ENCODE measurements at places on chromosomes 6 and 20.
A peak's percentile ranks its signal among the peaks of the same experiment; 100 is the strongest.

DNA sequence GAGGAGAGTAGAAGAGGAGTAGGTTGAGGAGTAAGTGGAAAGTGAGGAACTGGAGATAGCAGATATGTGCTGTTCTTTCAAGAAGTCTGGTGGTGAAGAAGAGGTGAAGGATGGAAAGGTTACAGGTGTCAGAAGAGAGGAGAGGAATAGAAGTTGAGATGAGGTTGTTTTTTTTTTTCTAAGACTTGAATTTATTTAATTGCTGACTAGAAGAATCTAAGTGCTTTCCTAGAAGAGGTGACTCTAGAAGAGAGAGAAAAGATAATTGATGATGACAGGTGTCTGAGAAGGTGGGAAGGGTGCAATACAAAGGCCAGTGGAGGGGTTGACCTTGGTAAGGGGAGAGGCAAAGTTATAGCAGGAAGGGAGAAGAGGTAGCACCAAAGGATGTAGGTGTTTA is 25.6 kb downstream of the NDUFAF5 start:
- no peak for DNase-seq

DNA sequence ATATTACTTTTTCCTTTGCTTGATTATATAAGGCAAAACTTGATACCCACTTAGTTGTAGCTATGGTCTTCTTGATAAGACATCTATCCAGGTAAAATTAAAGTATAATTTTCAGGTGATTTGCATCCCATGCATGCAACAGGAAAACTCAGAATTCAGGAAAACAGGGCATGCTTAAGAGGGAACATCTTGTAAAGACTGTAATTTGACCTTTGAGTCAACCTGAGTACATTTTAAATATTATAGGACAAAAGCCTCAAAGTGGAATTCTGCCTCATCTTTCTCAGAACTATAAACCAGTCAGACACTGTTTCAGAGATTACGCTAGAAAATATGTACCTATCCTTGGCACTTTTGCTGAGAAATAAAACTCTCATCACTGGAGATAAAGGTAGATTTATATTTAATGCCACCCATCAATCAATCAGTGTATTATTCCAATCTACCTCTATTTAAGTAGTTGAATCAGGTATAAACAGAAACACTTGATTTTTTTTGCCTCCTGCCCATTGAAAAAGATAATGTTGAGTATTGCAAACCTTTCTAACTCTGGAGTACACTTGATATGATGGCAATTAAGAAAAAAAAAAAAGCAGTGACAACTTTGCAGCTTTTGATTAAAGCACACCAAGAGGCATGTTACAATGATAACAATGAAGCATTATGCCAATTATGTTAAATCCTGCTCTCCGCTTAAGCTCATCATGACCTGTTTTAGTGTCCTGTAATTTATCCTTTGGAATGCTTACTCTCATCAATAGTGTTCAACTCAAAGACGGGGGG is 2.8 kb downstream of the CITED2 start:
- DNase-seq: no peak

DNA sequence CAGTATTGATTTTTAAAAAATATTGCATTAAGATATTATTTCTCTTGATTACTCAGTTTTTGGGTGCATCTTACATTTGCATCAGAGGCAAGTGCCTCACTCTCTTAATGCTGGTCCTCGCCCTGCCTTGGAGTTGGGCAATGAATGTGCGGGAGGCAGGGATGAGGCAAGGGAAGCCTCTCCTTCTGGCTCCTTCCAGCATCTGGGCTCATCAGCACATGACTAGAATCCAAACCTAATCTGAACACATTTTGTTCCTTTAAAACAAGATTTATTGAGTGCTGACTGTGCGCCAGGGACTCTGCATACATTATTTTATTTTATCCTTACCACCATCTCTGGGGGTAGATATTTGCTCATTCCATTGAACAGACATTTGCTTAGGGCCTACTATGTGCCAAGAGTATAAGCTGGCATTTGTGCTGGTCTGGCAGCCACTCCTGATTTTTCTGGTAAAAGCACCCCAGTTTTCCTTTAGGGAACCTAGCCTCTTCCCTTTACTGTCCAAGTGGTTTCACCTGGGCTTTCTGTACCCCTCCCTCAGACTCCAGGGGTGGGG is 71.9 kb upstream of the ZNFX1 start:
- no peak for DNase-seq

DNA sequence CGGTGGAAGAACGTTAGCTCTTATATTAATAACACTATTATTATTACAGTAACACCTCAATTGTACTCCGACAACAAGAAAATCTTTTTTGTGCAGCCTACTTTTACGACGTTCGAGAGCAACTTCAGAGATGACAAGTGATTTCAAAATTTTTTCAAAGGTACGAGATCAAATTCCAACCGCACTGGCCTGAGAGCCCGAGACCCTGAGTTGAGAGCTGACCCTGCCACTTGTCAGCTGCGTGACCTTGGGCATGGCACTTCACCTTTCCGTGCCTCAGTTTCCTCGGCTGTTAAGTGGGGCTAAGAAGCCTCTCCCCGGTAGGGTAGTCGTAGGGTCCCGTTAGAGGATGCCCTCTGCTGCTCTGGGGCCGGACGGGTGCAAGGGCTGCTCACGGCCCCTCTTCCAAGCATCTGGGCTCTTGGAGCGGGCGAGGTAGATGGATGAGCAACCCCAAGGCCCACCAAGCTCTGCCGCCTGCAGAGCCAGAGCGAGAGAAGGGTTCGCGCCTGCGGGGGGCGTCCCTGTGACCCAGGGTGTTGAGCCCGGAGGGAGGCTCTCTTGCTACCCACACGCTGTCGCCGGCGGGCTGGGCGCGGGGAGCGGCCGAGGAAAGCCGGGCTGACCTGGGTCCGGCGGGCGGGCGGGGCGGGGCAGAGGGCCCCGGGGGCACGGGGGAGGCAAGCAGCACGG is 510 bp downstream of the NDRG3 start:
- peak; percentile 56 for DNase-seq

GRCh38 chr20:25573288-25574251 is 11.8 kb downstream of the NINL start:
- no peak for DNase-seq

GRCh38 chr20:47352332-47353238 is 3.9 kb downstream of the ZMYND8 start:
- no peak for DNase-seq

- no peak for DNase-seq
Observed at GRCh38 chr6:125562156-125562555, 187.3 kb upstream of the HEY2 start.

GRCh38 chr6:54747955-54748354 is 98.6 kb upstream of the FAM83B start:
- DNase-seq: no peak

DNA sequence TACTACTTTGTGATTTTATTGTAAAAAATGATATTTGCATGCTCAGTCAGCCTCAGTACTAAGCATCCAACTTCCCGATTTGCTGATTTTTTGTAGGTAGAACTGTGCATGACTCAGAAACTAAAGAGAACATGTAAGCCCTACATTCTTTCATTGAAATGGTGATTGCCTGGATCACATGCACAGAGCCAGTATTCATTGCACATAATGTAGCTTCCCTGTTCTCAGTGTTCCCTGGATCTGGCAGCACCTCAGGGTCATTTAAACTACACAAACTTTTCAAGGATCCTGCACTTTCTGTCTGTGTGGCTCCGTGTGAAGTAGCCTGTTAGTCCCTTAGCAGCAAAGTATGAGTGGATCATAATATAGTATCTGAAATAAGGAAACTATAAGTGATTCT is 422.9 kb upstream of the AGPAT4 start:
- DNase-seq: no peak

DNA sequence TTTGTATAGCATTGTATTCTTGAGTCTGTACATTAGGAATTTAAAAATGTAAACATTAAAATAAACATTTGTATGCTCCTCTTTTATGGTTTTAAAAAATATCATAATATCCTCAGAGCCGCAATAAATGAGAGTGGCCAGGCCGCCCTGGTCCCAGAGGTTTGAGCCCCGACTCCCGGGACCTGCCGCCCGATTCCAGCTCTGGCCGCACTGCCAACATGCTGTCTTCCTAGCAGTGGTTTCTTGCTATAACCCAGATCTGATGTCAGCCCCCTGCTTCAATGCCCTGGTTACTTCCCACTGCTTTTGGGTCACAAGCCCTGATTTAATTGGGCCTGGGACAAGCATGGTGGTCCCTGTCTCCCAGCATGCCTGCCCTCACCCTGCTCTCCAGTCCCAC is 5.4 kb upstream of the ARID1B start:
- DNase-seq: no peak

- DNase-seq: no peak
Observed at GRCh38 chr20:10854976-10855375, 181.2 kb upstream of the JAG1 start.

- no peak for DNase-seq
Observed at GRCh38 chr6:26493258-26493657, 6.8 kb upstream of the BTN1A1 start.

DNA sequence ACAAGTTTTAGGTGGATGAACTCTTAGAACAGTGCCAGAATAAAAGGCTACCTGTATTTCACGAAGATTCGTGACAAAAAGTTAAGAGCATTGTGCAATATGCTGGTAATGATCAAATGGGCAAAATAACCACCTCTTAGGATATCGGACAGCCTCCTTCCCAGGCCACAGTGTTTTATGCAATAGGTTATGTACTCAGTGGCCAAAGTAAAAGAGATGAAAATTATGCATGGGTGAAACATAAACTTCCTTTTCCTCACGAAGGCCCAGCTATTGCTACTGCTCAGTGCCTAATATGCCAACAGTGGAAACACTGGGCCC is 153.6 kb upstream of the SIM1 start:
- no peak for DNase-seq

DNA sequence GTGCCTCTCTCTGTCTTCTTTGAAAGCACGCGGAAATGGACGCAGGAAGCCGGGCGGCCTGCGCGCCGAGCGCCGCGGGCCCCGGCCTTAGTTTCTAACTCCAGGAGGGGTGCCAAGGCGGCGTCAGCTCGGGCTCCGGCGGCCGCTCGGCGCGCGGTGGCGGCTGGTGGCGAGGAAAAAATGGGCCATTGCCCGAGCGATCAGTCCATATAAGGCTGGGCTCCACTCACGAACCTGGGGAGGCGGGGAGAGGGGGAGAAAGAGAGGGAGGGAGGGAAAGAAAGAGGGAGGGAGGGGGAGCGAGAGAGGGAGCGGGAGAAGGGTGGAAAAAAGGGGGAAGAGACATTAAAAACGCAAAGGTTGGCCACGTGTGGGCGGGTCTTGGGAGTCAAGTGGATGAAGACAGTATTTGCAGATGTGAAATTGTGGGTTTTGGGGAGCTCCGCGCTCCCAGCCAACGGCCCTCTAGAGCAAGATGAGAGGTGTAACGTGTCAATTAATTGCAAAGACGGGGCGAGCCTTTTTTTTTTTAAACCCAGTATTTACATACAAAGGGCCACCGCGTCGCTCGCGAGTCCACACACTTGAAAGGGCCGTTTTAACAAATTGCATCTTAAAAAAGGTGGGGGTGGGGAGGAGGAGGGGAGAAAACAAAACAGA is at the start of gene NKX2-2:
Gene NKX2-2, minus strand, starts transcription at position 184 of the 660 bp plus-strand sequence. CDS start 395 bp downstream, outside the sequence.
- no peak for DNase-seq

GRCh38 chr6:137370871-137371633 is 123.1 kb downstream of the OLIG3 start:
- no peak for DNase-seq

DNA sequence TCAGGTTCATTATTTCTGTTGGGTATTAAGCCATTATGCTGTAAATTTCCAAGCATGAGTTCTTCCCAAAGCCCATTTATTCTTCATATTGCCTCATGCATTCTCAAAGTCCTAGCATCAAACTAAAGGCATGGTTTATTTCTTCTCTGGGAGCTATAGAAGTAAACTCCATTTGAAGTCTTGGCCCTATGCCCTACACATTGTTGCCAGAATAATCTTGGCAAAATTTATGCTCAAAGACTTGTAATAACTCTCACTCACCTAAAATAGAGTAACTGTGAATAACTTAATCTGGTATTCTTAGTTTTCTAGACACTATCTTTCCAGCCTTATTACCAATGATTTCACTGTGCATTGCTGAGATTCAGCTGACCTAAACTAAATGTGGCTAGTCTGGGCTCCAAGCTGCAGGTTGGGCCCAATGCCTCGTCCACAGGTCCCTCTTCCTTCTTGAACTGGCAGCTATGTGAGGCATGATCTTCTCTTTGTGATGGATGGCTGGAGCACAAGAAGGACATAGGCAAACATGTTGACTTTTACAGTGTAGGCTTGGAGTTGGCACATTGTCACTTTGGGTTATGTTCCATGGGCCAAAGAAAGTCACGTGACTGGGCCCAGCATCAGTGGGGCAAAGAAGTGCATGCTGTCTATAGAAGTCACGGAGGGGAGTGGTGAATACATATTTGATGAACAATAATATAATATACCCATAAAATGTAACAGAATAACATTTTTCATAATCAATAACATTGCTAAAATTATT is 39.1 kb upstream of the ANKEF1 start:
- DNase-seq: no peak

GRCh38 chr20:34615477-34615876 is 57.0 kb downstream of the MAP1LC3A start:
- DNase-seq: no peak

GRCh38 chr20:37579106-37579505 is 51.4 kb upstream of the BLCAP start:
- DNase-seq: no peak

GRCh38 chr6:89680150-89680549 is 41.6 kb upstream of the LYRM2 start:
- DNase-seq: no peak

DNA sequence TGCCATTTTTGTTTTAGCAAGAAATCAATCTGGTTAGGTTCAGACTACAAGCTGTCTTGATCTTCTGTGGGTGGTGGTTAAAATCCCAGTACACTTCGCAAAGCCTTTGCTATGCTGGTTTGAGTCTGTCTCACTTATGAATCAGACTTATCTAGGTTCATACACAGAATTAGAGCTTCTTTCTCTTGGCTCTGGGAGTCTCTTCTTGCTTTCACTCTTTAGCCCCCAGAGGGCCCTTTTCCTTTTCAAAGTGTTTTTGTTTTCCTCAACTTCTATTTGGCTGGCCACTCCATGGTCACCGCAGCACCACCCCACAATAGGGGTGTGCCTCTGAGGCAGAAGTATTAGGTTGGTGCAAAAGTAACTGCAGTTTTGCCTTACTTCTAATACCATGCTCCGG is 21.3 kb downstream of the ECI2 start:
- no peak for DNase-seq

- DNase-seq: no peak
Observed at GRCh38 chr20:62292108-62292507, 10.7 kb upstream of the ADRM1 start.

DNA sequence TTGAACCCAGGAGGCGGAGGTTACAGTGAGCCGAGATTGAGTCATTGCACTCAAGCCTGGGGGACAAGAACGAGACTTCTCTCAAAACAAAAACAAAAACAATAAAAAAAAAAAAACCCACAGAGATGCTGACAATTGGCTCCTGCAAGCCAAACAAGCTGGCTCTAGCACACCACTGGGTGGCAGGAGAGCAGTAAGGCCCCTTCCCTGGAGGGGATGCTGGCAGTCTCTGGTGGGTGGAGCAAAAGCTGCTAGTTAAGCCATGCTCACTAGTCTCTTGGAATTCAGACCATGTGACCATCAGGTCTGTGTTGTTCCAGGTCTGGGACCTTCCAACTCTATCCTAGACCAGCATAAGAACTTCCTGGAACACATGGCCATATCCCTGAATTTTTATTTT is 18.9 kb upstream of the DSN1 start:
- DNase-seq: no peak

- DNase-seq: no peak
Observed at GRCh38 chr6:108993876-108994275, 100.8 kb downstream of the SESN1 start.
